ENCODE measurements at places on chromosomes 6 and 20.
A peak's percentile ranks its signal among the peaks of the same experiment; 100 is the strongest.

GRCh38 chr20:35888657-35889056 is 65.6 kb downstream of the SCAND1 start:
- no peak for DNase-seq

DNA sequence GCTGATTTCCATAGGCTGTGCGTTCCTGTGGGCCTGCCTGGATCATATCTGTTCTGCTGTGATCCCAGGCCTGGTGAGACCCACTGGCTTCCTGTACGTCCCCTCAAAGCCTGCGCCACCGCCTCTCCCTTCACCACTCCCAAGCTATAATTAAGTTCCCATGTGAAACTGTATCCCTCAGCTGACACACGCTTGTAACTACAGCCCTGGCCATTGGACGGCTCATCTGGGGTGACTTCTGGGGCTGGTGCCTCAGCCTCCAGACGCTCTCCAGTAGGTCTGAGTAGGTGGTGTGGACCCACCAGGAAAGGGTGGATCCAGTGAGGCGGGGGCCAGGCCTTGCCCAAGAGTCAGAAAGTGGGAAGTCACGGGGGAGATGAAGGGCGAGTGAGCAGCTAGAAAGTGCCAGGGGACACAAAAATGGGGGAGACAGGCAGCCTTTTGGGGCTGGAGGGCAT is 21.0 kb downstream of the PPARD start:
- no peak for DNase-seq

DNA sequence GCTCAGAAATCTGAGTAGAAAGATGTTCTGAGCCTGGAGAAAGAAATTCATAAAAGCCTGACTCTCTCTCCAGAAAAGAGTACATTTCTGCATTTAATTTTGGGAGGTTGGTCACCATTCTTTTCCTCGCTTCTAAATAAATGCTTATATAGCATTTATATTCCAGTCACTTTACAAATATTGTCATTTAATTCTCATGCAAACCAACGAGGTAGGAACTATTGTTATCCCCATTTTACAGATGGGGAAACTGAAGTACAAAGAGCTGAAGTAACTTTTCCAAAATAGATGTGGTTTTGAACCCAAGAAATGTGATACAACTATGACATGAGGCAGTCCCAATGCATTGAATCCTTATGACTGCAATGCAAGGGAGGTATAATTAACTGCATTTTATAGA is 4.5 kb upstream of the TRIB3 start:
- DNase-seq: no peak

- DNase-seq: no peak
Observed at GRCh38 chr6:138957484-138957883, 30.6 kb downstream of the REPS1 start.

GRCh38 chr6:15389765-15390723 is 144.2 kb downstream of the JARID2 start:
- no peak for DNase-seq

DNA sequence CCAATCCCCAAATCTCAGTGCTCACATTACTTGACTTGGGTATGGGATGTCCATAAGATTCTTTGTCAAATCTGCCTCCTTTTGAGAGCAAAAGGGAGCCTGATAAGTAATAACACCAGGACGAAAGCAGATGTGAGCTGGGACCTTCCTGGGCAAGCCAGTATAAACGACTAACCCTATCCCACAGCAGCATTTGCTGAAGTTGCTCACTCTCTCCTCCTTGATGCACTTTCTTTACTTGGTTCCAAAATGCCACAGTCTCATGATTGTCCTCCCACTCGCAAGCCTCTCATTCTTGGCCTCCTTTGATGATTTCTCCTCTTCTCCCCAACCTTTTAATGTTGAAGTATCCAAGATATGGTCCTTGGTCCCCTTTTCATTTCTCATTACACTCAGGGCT is 44.7 kb upstream of the TAGAP start:
- DNase-seq: no peak

DNA sequence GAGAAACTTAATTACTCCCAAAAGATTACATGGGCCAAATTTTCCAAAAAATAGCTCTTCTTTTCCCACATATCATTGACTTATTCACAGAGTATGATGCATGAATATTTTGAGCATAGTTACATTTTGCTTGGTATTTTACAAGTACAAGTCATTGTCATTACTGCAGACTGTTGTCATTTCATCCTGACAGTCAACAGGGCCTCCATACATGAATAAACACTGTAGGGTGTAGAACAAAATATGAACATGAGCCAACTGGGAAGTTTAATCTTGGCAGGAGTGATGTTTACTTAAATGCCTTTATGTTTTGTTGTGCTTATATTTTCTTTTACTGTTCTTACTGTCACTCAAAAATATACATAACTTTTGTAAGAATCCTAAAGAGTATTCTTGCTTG is 340.7 kb downstream of the ADGRB3 start:
- no peak for DNase-seq

DNA sequence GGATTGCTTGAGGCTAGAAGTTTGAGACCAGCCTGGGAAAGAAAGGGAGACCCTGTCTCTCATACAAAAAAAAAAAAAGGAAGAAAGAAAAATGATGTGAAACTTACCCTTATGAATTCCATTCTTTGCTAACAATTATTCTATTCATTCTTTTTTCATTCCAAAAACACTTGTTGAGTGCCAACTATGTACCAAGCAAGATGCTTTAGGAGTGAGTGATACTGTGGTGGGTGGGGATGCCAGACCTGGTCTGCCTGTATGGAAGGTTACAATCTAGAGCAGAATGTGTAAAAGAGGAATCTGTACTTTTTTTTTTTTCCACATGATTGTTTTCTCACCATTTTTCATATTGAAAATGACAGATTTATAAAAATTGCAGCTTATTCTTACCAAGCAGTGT is 73.8 kb upstream of the TULP1 start:
- DNase-seq: no peak

- DNase-seq: no peak
Observed at GRCh38 chr20:63114693-63115311, 101.1 kb downstream of the YTHDF1 start.

- DNase-seq: no peak
Observed at GRCh38 chr20:11207749-11208502, 534.1 kb upstream of the JAG1 start.

- no peak for DNase-seq
Observed at GRCh38 chr6:35895560-35895959, 25.3 kb downstream of the SRPK1 start.

GRCh38 chr6:110799189-110799588 is 16.1 kb downstream of the CDK19 start:
- DNase-seq: no peak

- DNase-seq: no peak
Observed at GRCh38 chr6:154329350-154330170, 27.0 kb downstream of the IPCEF1 start.

GRCh38 chr6:33061987-33062386 is 11.5 kb downstream of the HLA-DPA1 start:
- no peak for DNase-seq

DNA sequence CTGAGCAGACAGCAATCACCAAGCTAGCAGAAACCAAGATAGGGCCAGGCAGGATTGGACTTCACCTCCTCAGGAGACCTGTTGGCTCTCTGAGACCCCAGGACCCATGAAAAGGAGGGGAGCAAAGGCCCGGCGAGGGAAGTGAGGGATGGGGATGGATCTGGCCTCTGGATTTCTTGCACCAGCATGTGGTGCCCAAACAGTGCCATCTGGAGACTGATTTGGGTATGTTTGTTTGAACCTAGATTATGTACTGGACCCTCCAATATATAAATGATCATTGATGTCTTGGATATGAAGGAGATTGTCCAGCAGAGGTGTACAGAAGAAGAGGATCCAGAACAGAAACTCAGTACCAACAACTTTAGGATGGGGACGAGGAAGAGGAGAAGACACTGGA is 83.4 kb upstream of the LY86 start:
- DNase-seq: no peak

- DNase-seq: no peak
Observed at GRCh38 chr6:14664621-14665315, 547.2 kb downstream of the CD83 start.

- no peak for DNase-seq
Observed at GRCh38 chr20:62778601-62779416, 17.5 kb upstream of the MRGBP start.

- DNase-seq: no peak
Observed at GRCh38 chr6:147392917-147393625, 115.4 kb upstream of the SAMD5 start.

DNA sequence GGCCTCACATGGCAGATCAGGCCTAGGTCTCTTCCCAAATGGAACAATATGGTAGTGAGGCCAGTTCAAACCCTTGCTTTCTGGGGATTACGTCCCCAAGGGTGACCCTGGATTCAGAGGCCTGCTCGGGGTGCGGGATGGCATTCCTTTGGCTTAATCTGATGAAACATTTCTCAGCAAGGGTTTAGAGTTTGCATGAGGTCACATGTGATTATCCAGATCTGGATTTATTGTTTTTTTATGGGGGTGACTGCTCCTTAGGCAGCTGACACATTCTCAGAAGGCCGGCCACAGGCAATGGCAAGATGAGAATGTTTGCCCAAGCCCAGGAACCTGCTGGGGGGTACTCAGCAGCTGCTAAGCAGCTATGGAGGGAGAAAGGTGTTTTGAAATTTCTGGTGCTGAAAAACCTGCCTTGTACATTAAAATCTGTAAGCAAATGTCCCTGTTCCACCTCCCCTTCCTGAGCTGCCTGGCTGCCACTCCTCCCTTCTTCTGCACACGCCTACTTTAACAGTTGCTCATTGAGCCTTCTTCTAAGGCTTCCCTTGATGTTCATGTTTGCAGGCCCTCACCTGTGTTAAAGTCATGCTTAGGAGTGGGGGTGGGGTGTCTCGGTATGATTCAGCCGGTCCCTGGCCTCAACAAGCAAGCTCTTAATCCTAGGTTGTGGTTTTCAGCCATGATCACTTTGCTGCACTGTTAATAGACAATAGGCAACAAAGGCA is 37.9 kb upstream of the FUCA2 start:
- peak; percentile 25 for DNase-seq

DNA sequence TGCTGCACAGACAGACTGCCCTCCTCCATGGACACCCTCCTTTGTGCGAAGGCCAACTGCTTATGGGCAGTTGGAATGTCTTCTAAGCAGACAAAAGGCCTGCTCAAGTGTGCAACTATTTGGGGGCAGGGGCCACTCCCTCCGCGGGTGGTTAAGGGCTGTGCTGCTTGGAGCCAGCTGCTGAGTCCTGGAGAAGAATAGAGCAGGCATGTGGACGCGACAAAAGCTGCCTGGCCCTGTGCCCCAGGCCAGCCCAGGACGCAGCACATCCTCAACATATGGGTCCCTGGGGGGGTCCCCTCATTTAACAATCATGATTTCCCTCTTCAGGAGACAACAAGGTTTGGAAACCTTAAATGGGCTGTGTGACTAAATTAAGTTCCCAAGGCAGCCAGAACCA is 45.5 kb upstream of the ENTPD6 start:
- DNase-seq: no peak

- no peak for DNase-seq
Observed at GRCh38 chr6:158825951-158826306, 6.8 kb upstream of the EZR start.

- no peak for DNase-seq
Observed at GRCh38 chr6:31131595-31131994, 7.3 kb downstream of the PSORS1C2 start.

DNA sequence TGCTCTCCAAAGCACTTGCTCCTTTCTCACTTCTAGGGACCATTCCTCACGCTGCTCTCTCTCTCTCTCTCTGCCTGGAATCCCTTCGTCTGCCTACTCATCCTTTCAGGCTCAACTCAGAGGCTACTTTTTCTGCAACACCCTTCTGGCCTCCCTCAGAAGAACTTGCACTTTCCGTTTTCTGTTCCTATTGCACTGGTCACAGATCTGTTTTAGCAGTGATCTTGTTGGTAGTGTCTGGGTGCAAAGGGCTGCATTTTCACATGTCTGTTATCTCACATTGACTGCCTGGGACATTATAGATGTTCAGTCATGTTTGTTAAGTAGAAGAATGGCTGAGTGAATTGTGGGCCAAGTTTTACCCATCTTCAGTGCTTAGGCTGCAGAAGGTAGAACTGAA is 63.5 kb downstream of the RIN2 start:
- DNase-seq: no peak

DNA sequence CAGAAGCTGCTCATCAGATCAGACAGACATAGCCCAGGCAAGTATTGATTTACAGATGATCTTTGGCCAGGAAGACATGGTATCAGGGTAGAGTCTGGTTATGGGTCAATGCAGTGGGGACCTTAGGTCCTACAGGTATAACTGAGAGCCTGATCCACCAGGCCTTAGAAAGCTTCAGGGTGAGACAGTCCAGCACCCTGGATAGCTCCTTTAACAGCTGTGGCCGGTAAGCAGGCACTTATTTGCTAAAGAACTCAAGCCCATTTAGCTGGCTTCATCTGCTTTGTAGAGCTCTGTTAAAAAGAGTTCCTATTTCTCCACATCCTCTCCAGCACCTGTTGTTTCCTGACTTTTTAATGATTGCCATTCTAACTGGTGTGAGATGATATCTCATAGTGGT is 39.6 kb downstream of the ESR1 start:
- no peak for DNase-seq

DNA sequence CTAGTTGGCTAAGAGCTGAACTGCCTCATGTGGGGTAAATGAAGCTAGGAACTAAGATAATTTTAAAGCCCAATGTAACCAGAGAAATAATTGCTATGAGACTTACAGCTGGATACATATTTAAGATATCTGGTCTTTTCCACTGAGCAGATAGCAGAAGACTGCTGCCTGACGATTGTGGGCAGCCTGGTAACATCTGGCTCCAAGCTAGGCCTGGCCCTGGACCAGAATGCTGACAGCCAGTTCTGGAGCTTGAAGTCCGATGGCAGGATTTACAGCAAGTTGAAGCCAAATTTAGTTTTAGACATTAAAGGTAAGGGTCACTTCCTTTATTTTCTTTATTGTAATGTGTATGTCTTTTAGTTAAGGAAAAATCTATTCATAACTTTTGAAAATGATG is 65.7 kb downstream of the RTN4IP1 start:
- no peak for DNase-seq

DNA sequence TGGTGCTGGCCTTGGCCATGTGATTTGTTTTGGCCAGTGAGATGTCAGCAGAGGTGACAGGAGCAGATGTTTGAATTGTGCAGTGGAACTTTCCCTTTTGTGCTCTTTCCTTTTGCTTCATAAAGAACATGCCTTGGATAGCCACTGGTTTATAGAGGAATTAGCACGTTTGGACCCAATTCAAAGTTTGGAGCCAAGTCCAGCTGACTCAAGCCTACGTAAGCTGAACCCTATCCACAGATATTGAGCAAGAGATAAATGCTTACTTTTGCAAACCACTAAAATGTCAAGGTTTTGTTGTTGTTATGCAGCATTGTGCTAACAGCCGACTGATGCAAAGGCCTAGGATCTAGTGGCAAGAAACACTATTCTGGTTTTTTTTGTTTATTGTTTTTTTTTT is 230.9 kb upstream of the CITED2 start:
- DNase-seq: no peak

GRCh38 chr20:289693-290083 is 862 bp downstream of the C20orf96 start:
- DNase-seq: no peak

DNA sequence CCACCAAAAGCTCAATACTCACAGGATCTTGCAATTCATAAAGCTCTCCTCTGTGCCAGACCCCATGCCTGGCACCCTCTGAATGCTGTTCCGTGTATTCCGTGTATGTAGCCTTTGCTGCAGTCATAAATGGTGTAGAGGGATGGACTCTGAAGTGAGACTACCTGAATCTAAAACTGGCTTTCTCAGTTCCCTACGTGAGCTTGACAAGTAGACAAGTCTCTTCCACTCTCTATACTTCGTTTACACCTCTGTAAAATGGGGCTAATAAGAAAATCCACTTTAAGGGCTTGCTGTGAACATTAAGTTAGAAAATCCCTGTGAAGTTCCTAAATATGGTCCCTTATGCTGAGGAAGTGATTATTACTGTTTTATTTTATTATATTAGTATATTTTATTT is 31.5 kb downstream of the PPP1R16B start:
- no peak for DNase-seq

All from activated CD4-positive, alpha-beta T cell treated with anti-CD3 and anti-CD28 coated beads for 24 hours (primary cell).